Inflammatory macrophage treated with lipopolysaccharide for 4 hours (primary cell): ENCODE measurements at places on chromosomes 1 and 21.

DNA sequence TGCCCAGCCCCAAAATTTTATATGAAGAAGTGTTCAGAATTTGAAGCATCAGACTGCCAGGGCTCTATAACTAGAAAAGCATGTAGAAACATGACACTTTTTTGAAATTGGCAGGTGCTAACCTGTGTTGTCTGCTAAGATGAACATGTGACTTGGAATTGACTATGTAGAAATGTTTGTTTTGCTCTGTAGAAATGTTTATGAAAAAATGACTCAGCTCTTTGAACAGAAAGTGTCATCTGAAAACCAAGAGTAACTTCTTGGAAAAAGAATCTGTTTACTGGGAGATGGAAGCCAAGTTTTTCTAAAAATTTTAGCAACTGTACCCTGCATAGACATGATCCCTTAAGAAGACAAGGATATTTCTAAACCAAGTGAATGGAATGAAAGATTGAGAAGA, 59.2 kb downstream of the LHX9 start:
- peak; percentile 60 for DNase-seq

- DNase-seq = no peak
These were observed 90.3 kb downstream of the SCMH1 start for GRCh38 chr1:41151846-41152245.

DNA sequence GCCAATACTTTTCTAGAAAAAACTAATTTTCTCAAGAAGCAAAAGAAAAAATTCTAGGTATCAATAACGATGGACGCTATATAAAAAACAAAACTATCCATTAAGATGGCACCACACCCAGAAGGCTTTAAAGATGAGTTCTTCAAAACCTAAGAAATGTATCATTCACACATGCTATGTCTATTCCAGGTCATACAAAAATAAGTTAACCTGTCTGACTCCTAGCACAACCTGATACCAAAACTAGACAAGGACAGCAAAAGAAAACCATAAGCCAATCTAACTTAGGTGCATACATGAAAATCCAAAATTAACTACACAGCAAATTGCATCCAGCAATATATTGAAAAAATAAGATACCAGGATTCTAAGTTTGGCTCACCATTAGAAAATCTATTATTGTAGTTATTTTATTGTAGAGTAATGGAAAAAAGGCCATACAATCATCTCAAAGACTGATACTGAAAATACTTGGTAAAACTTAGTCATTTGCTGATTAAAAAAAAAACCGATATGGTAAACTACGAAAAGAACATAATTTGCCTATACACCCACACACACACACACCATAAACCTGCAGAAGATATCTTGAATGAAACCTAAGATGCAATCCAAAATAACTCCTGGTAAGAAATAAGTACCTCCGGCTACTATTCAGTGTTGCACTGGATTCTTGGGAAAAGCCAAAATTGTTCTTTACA, 55.0 kb downstream of the TRAF5 start:
- DNase-seq = no peak

DNA sequence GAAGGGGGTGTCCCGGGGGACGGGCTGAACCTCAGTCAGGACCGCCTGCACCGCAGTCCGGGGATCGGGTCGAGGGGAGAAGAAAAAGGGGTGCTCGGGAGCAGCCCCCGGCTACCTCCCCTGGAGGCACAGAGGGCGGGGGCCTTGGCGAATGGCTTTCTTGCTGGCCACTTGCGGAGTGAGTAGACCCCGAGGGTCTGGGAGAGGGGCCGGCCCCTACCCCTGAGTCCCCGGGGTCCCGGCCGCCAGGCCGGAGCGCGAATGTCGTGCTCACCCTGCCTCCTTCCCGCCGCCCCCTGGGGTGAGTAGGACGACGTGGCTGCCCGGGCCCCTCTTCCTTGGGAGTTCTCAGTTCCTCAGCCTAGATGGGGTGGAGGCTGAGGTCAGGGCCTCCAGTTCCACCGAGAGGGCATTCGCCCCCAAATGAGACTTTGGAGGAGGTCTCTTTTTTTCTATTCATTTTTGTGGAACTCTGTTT, 113.0 kb downstream of the OSBPL9 start:
- DNase-seq = peak; percentile 48

DNA sequence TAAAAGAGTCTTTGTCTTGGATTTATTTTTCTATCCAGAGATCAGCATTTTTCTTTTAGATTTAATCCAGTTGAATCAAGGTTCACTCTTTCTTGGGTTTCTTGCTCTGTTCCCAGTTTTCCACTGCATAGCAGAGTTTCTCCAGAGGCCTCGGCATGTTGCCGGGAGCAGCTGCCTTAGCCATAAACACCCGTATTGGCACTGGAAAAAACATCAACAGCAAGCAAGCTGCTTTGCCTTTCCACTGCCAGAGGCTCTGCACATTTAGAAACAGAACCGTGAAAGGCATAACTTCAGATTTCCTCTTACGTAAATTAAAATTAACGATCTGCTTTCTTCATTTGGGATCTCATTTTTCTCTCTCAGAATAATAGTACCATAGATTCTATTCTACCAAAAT, 181.8 kb upstream of the L1TD1 start:
- no peak for DNase-seq

DNA sequence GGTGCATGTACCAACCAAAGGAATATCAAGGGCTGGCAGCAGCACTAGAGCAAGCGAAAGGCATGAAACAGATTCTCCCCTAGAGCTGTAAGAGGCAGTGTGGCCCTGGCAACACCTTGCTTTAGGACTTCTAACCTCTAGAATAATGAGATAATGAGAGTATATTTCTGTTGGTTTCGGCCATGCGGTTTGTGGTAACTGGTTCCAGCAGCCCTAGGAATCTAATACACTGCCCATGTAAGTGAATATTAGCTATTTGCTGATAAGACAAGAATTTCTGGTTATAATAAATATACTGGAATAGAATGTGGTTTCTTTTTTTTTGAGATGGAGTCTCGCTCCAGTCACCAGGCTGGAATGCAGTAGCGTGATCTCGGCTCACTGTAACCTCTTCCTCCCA, 199.4 kb downstream of the GABPA start:
- no peak for DNase-seq

GRCh38 chr1:36924282-36924811, 110.0 kb downstream of the GRIK3 start:
- DNase-seq = peak; percentile 15
